ENCODE measurements at places on chromosomes 1 and 21.

- DNase-seq: peak; percentile 43
Observed at GRCh38 chr1:157963713-157964112, 29.7 kb upstream of the KIRREL1 start.

- DNase-seq: no peak
Observed at GRCh38 chr1:169100208-169100607, 6.3 kb upstream of the ATP1B1 start.

DNA sequence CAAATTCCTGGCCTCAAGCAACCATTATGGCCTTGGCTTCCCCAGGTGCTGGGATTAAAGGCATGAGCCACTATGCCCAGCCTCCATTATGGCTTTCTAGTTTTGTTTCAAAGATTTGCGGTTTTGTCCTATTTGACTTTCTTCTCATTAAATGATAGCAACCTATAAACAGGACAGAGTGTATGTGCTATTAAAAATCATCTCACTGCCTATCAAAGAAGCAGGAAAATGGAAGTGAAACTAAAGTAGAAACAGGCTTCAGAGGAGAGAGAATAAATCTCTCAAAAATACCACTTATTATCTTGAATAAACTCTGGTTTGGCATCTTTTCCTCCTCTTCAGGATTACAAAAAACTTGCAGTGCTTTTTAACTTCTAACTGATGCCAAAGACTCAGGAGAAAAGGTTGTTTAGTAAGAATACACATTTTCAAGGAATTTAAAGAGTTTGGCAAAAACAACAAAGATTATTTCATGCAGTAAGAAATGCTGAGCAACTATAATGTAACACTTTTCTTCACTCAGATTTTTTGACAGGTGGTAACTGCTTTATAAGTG is 28.7 kb downstream of the ACBD3 start:
- DNase-seq: no peak

DNA sequence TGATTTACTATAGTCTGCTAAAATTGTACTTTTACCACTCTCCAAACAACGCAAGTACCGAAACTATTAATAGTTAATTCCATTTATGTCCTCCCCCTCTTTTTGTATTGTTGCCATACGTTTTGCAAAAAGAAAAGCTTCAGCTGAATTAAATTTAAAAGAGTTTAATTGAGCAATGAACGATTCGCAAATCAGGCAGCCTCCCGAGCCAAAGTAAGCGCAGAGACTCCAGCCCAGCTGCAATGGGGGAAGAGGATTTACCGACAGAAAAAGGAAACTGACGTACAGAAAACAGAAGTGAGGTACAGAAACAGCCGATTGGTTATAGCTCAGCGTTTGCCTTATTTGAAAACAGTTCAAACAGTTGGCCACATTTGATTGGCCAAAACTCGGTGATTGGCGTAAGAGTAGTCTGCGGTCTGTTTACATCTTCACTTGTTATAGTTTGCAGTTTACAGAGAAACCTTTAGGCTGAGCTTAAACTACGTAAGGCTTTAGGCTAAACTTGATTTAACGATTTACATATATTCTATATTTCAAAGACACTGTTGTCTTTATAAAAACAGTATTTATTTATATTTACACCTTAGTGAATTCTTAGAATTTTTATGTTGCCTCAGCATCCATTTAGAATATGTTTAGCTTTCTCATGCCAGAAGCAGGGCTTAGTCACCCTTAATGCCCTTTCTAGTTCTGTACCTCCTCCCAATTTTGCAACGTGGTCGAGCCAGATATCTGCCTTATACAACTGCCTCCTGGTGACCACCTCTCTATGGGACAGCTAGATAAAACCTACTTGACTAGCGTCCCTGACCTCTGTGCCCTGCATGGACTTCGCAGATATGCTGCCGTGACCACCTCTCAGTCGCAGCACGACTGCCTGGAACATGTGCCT is 23.8 kb downstream of the CR1 start:
- DNase-seq: no peak

DNA sequence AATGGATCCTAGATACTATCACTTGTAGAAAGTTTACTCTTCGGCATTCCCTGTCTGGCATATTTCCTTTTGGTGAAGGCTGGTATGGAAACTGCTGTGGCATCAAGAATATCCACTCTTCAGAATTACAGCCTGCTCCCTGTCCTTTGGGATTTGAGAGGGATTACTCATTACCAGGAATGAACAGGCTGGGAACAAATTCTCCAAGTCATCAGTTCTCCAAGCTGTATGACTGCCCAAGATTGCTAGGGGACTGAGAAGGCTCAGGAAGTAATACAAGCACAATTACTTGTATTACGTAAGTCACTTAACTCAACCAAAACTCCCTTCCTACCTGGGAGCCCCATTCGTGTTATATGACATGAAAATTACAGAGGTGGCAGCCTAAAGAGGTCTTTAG is 49.6 kb downstream of the CD58 start:
- DNase-seq: no peak

DNA sequence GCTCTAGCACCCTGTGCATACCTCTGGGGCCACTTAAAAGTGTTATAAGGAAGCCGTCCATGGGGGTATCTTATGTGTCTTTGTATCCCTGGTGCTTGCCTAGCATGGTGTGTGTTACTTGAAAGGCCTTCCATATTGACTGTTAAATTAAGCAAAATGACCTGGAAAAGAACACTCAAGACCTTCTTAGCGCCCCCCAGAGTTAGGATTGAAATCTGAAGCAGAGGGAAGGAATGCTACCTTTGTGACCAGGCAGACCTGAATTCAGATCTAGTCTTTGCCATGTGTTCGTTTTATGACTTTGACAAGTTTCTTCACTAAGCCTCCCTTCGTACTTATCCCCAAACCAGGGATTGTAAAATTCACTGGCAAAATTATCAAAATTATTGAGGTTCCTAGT is 59.9 kb downstream of the SLC22A15 start:
- no peak for DNase-seq

- DNase-seq: no peak
Observed at GRCh38 chr21:38479641-38480525, 18.4 kb downstream of the ERG start.

DNA sequence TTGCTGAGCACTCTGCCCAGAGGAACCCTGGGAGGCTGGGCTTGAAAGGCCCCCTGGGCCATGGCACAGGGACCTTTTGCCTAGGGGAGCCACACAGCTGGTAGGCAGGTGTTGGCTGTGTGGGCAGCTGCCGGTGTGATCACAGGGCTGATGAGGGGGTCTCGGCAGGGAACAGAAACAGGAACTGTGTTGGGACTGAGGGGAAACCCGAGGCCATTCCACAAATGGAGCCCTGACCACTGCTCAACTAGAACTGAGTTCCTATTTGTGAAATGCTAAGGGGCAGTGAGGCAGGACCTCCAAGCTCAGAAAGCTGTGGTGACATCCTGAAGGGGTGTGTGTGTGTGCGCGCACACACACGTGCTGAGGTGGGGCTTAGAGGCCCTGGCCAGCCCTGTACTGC is 6.4 kb upstream of the THEM5 start:
- DNase-seq: no peak

- no peak for DNase-seq
Observed at GRCh38 chr1:219171192-219171935, 2.3 kb upstream of the LYPLAL1 start.

DNA sequence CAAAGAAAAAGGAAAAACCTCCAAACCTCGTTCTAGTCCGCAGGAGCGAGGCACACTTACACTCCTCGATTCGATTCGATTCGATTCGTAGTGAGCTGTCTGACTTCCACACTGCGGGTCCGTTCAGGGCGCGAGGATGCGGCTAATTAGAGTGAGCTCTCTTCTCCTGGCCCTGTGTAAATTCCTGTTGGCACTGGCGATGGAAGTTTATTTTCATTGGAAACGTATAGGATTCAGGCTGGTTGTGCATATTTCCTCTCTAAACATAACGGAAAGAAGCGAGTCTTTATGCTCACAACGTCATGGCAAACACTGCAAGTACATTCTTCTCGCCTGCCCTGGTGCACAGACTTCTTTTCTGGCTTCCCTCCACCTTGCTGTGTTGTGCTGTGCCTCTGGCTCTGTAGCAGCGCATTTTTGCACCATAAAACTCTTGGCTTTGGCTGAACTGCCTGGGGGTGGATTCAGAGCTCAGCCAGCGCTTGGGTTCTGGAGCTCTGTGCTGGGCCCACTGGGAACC is 2.7 kb downstream of the HUNK start:
- no peak for DNase-seq

- no peak for DNase-seq
Observed at GRCh38 chr1:192564099-192564498, 11.5 kb upstream of the RGS1 start.

GRCh38 chr1:22888320-22889075 is 84.2 kb downstream of the LACTBL1 start:
- no peak for DNase-seq

- DNase-seq: no peak
Observed at GRCh38 chr1:156751451-156751756, at the start of gene HDGF. Gene HDGF (minus strand): TSS chr1:156751675. CDS start chr1:156751429, 246 bp downstream.

GRCh38 chr1:167973832-167974231 is 37.0 kb upstream of the MPC2 start:
- no peak for DNase-seq

GRCh38 chr1:202807926-202808757 is at the start of gene KDM5B:
Gene KDM5B (minus strand): TSS chr1:202808421. CDS start chr1:202808305, 116 bp downstream.
- peak; percentile 53 for DNase-seq

DNA sequence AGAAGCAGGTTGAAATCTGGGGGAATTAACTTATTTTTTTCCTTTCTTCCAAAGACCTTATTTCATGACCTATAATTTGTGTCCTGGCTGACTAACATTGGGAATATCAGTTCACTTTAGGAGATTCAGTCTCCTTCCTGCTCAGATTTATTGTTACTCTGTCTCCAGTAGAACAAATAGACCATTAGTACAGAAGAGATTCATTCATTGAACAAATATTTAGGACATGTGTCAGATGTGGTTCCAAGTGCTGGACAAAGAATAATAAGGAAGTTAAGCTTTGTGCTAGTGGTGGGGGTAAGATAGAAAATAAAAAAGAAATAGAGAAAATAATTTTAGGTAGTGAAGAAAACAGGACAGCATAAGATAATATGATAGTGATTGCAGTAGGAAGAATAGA is 20.3 kb downstream of the ZMYM4 start:
- no peak for DNase-seq

GRCh38 chr1:29956349-29957030 is 720.2 kb downstream of the PTPRU start:
- no peak for DNase-seq

DNA sequence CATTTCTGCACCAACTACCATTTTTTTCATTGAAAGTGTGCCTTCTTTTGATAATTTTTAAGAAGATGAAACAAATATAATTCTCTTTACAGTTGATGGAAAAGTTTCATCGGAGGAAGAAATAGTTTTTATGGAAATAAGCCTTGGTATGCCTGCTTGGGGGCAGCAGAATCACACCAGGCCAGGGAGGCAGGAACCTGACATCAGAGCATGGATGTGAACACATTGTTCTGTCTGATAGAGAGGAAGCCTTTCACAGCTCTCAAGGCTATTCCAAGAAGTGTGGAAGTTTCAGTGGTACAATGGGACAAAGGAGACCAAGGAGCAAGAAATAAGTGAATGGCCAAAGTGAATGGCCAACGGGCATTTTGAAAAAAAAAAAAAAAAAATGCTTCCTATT is 162.2 kb upstream of the KCNK2 start:
- no peak for DNase-seq

DNA sequence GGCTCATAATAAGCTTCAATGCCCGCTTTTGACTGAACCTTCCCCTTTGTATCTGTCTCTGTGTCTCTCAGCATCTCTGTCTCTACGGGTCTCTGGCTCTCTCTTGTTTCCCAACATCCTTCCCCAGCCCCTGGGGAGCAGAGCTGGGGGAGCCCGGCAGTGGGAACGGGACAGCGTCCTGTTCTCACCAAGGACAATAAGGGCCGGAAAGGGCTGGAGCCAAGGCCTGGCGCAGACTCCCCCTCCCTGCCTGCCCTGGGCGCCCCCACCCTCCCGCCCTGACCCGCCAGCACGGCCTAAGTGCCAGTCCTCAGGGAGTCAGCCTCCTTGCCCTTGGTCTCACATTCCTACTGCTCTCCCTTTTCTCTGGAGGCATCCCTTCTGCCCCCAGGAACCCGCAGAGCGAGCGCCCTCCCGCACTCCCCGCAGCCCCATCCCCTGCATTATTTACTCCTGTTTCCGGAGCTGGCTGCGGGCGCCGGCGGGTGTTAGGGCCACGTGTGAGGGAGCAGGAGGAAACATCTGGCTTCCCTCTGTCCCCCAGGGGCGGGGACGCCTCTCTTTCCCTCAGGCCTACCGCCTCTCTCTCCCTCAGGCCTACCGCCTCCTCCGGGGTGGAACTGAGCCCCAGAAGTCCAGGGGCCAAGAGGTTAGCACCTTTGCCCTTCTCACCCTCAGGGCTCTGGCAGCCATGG is 6.5 kb downstream of the KRTCAP2 start:
- DNase-seq: no peak

DNA sequence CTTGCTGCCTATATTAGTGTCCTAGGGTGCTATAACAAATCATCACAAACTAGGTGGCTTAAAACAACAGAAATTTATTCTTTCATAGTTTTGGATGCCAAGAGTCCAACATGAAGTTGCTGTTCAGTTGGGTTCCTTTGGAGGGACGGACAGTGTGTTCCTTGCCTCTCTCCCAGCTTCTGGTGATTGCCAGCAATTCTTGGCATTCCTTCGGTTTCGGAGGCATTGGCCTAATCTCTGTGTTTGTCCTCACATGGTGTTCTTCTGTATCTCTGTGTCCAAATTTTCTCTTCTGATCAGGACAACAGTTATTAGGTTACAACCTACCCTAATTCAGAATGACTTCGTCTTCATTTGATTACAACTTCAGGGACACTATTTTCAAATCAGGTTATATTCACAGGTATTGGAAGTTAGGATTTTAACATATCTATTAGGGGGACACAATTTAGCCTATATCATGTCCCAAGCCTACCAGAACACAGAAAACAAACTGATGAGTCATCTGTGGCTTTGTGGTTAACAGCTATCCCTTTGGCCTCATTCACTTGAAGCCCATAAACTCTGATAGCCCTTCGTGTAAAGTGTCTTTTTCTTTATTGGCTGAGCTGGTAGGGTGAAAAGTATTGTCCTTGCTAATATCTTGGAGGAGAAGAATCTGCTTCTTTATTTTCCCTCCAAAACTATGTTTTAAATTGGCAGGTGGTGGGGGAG is 83.2 kb upstream of the PAPPA2 start:
- DNase-seq: no peak

- no peak for DNase-seq
Observed at GRCh38 chr21:38804030-38804788, 1.5 kb upstream of the ETS2 start.

GRCh38 chr1:111417755-111418154 is 9.8 kb downstream of the OVGP1 start:
- no peak for DNase-seq

- DNase-seq: no peak
Observed at GRCh38 chr1:163427279-163427678, 105.5 kb downstream of the NUF2 start.

DNA sequence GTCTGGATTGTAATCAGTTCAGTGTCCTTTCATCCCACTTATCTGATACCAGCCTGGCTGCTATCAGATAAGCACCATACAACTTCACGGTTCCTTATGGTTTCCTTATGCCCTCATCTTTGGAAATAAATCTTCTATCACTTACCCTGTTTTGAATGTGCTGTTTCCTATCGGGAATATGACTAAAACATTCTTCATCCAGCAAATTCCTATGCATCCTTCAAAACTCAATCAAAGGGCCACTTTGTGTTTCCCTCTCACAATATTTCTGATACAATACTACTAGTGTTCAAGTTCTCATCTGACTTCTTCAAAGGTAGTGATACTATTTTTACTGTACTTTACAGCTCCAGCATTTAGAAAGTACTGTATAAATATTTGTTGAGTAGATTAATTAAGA is 513.2 kb downstream of the OMA1 start:
- DNase-seq: no peak

All from 8988T (cell line).